ENCODE measurements at places on chromosomes 2 and 18. TPM values are rescaled to one million over a fixed set of nuclear protein-coding genes. Genes with fewer than 3 reads are reported as not detected.

OSBPL1A gene
- total RNA-seq = 19.4 TPM

MAPK4 gene
- total RNA-seq = 0.20 TPM

KCNIP3 gene
- 2.0 TPM for total RNA-seq

CYRIA gene
- total RNA-seq = 0.31 TPM

SIGLEC15 gene
- not detected for total RNA-seq

PHOSPHO2 gene
- total RNA-seq = 3.0 TPM

FAM237A gene
- total RNA-seq = not detected

DAPL1 gene
- total RNA-seq = not detected

LRRTM1 gene
- total RNA-seq = not detected

MC5R gene
- not detected for total RNA-seq

LONRF2 gene
- 2.6 TPM for total RNA-seq

MFSD6 gene
- 23.6 TPM for total RNA-seq

KCNG2 gene
- total RNA-seq = not detected

ACVR1C gene
- total RNA-seq = not detected

SFT2D3 gene
- total RNA-seq = 6.2 TPM

CDCA7 gene
- 48.6 TPM for total RNA-seq

ADGRF3 gene
- 0.06 TPM for total RNA-seq

CYBRD1 gene
- 31.4 TPM for total RNA-seq

OSGEPL1 gene
- total RNA-seq = 4.7 TPM

FEV gene
- not detected for total RNA-seq

UGT1A6 gene
- 1.2 TPM for total RNA-seq

DOK1 gene
- total RNA-seq = 3.9 TPM

AP1S3 gene
- 32.8 TPM for total RNA-seq

MOGAT1 gene
- not detected for total RNA-seq
